ENCODE measurements at places on chromosomes 5 and 9.

GRCh38 chr9:116479056-116479544 lies 208.0 kb upstream of the TRIM32 start:
- DNase-seq, result no peak

DNA sequence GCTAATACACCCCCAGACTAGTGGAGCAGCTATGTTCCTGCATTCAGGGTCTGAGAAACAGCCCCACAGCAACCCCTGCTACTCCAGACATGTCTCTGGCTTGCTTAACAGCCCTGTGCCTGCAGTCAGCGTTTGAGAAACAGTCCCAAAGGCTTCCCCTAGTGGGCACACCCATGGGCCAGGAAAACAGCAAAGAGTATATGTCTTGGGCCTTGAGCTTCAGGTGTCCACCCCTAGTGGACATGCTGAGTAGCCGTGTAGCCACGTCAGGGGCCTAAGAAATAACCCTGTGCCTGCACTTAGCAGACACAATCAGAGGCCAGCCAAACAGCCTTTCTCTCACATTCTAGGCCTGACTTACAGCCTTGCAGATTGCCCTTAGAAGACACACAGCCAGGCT lies 698.6 kb downstream of the PTPRD start:
- DNase-seq, result no peak

DNA sequence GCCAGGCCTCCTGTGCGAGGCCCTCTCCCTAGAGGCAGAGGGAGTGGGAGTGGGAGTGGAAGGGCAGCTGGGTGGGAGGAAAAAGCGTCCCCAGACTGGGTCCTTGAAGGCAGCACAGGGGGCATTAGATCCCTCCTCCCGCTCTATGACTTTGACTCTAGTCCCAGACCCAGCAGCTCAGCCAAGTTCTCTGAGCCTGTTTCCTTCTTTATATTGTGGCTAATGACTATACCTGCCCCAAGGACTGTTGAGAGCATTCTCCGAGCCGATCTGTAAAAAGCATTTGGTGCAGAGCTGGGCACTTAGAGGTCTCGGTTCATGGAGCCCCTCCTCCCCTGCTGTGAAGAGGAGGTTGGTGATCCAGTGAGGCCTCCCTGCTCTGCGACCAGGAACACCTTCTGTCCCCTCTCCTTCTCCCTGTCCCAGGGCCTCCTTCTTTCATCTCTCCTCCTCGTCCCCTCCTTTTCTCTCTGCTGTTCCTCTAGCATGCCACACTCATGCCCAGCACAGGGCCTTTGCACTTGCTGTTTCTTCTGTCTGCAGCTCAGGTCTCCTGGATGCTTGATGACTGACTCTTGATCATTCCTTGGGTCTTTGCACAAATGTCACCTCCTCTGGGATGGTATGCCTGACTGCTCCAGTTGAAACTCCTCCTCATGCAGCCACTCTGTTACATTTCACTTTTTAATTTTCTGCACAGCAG lies 23.4 kb upstream of the PSD2 start:
- no peak for DNase-seq

DNA sequence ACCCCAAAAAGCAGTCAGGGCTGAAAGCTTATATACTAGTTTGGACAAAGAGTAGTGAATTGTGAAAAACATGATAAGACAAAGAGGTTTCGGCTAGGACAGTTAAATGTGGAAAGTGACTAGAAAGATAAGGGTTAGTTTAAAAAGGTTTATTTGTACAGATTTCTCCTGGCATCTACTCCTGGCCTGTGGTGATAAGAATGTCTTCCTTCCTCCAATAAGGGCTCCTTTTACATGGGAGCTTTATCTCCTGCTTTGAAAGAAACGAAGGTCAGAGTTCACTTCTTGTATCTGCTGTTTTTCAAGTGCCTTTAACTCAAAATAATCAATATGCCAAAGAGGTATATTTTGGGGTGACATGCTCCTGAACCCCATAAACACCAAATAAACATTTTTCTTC lies 776.1 kb upstream of the COX7C start:
- DNase-seq, result no peak

All from activated naive CD4-positive, alpha-beta T cell treated with anti-CD3 and anti-CD28 coated beads, Interleukin-2, amount 50 U/mL, for 16 hours (primary cell).